CD8-positive, alpha-beta memory T cell (primary cell): ENCODE measurements at places on chromosomes 5 and 9. TPM values are rescaled to one million over a fixed set of nuclear protein-coding genes. Genes with fewer than 3 reads are reported as not detected.

The ZNF454 gene
- polyA plus RNA-seq: not detected

The SLC6A7 gene
- not detected for polyA plus RNA-seq

The PCDHA4 gene
- polyA plus RNA-seq: not detected

The SMARCA2 gene
- 56.7 TPM for polyA plus RNA-seq

The EHMT1 gene
- 37.0 TPM for polyA plus RNA-seq

The PRSS3 gene
- not detected for polyA plus RNA-seq

The NPR3 gene
- polyA plus RNA-seq: not detected

The C5orf24 gene
- polyA plus RNA-seq: 10.5 TPM

The MTAP gene
- polyA plus RNA-seq: 19.3 TPM

The MINAR2 gene
- polyA plus RNA-seq: not detected

The ACOT12 gene
- polyA plus RNA-seq: not detected

The NRARP gene
- polyA plus RNA-seq: not detected

DNA sequence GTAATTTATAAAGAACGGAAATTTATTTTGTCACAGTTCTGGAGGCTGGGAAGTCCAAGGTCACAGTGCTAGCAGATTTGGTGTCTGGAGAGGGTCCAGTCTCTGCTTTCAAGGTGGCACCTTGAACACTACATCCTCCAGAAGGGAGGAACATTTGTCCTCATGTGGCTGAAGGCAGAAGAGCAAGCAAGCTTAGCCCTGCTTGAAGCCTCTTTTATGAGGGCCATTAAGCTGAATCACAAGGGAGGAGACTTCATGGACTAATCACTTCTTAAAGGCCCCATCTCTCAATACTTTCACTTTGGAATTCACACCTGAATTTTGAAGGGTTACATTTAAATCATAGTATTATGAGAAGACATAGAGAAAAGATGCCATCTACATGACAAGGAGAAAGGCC lies 215.4 kb upstream of the NFIL3 start:
- peaks cover under 1% of the 10 kb centered on the region for H3K27me3 ChIP-seq

GRCh38 chr5:149466457-149466972 lies 84.7 kb downstream of the CSNK1A1 start:
- no peak for DNase-seq
- no peak overlapping the region for H3K27ac ChIP-seq

DNA sequence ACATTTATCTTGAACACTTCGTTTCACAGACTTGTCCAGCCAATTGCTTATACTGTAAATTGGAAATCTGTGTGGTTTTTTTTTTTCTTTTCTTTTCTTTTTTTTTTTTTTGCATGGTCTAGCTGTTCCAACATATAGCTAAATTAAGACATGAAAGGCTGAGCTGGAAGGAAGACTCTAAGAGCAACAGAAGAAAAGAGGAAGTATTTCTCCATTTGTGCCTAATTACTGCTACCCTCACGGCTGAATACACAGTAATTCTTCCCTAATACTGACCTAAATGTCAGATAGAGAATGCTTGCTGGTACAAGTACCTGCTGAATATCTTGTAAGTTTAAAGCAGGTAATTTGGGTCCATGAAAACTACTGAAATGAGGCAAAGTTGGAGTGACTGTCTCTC lies 11.0 kb upstream of the HAPLN1 start:
- H3K27me3 ChIP-seq: no peaks in the 10 kb centered on the region
- H3K4me3 ChIP-seq: no peak overlapping the region
- no peaks in the 10 kb centered on the region for H3K36me3 ChIP-seq
- DNase-seq: no peak

GRCh38 chr9:113651896-113652295 lies 188.4 kb downstream of the RGS3 start:
- H3K27me3 ChIP-seq: no peaks in the 10 kb centered on the region
- H3K4me3 ChIP-seq: no peak overlapping the region
- no peak overlapping the region for H3K27ac ChIP-seq
- no peaks in the 10 kb centered on the region for H3K4me1 ChIP-seq

DNA sequence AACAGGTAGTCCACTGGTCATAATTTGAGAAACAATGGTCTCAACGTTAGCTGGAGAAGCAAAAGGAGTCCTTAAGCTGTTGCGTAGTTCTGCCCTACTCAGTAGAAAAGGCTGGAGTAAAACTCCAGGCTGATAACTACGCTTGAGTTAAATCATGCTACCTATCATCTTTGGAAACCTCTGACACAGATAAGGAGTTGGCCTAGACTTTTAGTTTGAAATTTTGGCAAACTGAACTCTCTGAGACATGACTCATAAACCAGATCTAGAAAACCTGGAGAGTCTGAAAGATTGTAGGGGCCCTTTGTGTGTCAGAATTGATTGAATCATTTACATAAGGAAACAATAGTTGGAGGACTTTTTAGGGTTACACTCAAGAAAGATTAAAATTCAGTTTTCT lies 26.3 kb downstream of the NMUR2 start:
- H3K4me3 ChIP-seq: no peak overlapping the region
- no peaks in the 10 kb centered on the region for H3K36me3 ChIP-seq
- no peaks in the 10 kb centered on the region for H3K27me3 ChIP-seq
- H3K27ac ChIP-seq: no peak overlapping the region

DNA sequence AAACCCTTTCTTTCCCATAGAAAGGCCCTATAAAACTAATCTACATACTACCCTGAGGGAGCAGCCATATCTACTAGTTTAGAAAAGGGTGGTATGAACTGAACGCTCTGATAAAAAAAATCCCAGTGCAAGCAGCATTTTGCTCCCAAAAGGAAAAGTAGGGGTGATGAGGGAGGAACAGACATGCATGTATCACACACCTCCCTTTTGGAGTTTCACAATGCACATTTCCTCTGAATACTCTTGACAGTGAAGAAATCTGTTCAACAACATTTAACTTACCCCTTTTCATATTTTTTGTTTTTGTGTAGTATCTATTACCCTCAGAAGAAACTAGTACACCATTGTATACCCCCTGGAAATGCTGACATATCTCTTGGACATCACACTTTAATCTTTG lies 411.4 kb downstream of the MAT2B start:
- no peak for DNase-seq
- no peak overlapping the region for H3K27ac ChIP-seq
- no peaks in the 10 kb centered on the region for H3K4me1 ChIP-seq
- no peak overlapping the region for H3K4me3 ChIP-seq

DNA sequence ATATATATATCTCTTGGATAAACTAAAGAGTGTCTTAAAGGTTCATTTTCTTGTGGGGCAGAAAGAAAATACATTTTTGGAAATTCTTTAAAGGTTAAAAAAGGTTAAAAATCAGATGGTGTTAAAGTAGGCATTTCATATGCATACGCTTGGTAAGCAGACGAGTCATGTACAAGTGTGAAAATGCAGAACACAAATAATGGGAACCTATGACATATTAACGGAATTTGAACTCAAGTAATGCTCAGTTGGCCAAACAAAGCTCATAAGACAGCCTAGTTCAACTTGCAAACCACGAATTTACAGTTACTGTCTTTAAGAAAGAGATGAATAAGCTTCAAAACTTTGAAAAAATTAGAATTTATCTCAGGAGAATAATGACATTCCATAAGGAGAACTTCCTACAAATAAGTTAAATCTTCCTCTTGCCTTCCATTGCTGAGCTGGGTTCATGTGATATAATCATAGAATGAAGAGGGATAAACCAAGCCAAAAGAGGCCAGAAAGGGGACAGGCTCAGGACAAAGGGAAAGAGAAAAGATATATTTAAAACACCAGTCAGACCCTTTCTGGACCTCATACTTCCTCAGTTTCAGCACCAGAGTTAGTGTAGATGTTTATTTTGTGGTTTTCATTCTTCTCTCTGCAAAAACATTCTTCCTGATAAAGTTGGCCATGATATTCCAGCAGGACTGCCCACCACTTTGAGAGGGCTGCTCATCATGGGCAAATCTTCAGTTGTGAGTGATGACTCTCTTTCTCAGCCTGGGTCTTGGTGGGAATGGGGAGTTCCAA lies 256.7 kb upstream of the CD180 start:
- H3K27ac ChIP-seq: no peak overlapping the region
- H3K4me1 ChIP-seq: no peaks in the 10 kb centered on the region
- H3K36me3 ChIP-seq: no peaks in the 10 kb centered on the region
- H3K4me3 ChIP-seq: no peak overlapping the region
- H3K27me3 ChIP-seq: no peaks in the 10 kb centered on the region

GRCh38 chr5:38913714-38914113 lies 67.9 kb downstream of the OSMR start:
- H3K27me3 ChIP-seq: no peaks in the 10 kb centered on the region
- H3K4me1 ChIP-seq: no peaks in the 10 kb centered on the region
- H3K36me3 ChIP-seq: no peaks in the 10 kb centered on the region
- no peak for DNase-seq

GRCh38 chr9:36930941-36931340 lies 103.1 kb downstream of the PAX5 start:
- H3K27ac ChIP-seq: no peak overlapping the region
- no peaks in the 10 kb centered on the region for H3K36me3 ChIP-seq
- H3K4me1 ChIP-seq: no peaks in the 10 kb centered on the region

DNA sequence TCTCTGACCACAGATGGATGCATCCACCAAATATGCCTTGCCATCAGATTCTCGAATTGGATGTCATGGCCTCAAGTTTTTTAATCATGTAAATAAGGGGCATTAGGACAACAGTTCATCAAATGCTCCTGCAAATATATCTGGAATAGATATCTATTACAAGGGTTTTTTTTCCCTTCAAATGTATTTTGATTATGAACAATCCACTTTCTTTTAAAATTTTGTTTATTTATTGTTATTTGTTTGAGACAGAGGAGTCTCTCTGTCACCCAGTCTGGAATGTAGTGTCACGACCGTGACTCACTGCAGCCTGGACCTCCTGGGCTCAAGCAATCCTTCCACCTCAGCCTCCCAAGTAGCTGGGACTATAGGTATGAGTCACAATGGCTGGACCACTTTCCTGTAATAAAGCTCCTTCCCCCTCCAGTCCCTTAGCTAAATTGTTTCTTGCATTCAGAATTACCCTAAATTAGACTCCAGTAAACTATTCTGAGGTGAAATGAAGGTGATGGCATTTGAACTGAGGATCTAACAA lies 1412.1 kb downstream of the EFNA5 start:
- H3K27me3 ChIP-seq: no peaks in the 10 kb centered on the region
- no peaks in the 10 kb centered on the region for H3K36me3 ChIP-seq
- H3K4me1 ChIP-seq: no peaks in the 10 kb centered on the region
- H3K4me3 ChIP-seq: no peak overlapping the region
- no peak overlapping the region for H3K27ac ChIP-seq

DNA sequence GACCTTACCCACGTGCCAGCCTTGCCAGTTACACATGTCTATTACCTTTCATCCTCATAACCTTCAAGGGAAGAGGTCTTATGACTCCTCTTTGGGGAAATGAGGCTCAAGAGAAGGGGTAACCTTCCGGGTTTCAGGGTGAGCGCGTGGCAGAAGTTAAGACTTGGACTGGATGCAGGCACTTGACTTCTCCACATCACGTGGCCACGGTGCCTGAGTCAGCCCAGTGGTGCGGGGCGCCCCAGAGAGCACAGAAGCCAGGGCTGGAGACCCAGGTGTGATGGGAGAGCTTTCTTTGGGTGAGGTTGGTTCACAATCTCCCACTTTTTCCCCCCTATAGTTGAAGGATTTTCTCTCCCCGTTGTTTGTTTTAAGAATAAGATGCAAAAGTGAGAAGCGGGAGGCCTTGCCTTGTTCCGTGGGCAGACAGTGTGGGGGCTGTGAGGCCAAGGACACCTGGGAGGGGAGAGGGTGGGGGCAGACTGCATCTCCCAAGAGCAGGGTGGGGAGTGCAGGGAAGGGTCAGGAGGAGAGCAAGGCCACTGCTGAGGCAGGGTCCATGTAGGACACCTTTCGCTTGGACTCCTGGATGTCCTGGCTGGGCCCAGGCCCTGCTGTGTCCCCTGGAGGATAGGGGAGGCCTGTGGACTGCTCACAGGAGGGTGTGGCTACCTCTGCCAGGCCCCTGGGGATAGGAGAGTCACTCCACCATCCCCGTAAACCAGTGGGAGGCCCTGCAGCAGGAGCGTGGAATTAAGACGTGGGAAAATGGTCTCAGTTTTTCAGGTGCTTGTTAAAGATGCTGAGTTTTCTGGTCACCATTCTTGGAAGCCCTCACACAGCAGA lies 90.0 kb upstream of the CTSL start:
- no peaks in the 10 kb centered on the region for H3K27me3 ChIP-seq
- H3K36me3 ChIP-seq: no peaks in the 10 kb centered on the region
- no peak overlapping the region for H3K27ac ChIP-seq
- DNase-seq: no peak
- no peak overlapping the region for H3K4me3 ChIP-seq

GRCh38 chr9:73577848-73578247 lies 426.2 kb downstream of the ANXA1 start:
- H3K27me3 ChIP-seq: no peaks in the 10 kb centered on the region
- DNase-seq: no peak
- no peaks in the 10 kb centered on the region for H3K36me3 ChIP-seq
- no peaks in the 10 kb centered on the region for H3K4me1 ChIP-seq

DNA sequence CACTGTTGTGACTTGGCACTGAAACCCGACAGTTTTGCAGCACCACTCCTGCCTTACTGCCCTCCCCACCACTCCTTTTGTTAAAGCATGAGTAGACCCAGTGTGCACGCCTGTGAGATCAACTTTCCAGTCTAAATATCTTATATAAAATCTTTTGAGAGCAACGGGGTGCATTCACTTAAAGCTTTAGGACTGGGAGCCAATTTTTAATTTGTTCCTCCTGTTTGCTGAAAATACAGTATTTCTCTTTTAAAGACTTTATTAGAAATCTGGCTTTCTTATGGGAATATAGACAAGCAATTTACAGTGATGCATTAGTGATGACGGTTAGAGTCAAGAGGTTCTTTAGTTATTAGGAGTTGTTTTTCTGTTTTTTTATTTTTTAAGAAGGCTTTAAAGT lies 397.5 kb downstream of the TMEM167A start:
- no peak for DNase-seq
- no peak overlapping the region for H3K27ac ChIP-seq
- no peaks in the 10 kb centered on the region for H3K36me3 ChIP-seq

- H3K4me3 ChIP-seq: no peak overlapping the region
- H3K27me3 ChIP-seq: peaks cover 27% of the 10 kb centered on the region
- no peaks in the 10 kb centered on the region for H3K4me1 ChIP-seq
- no peak overlapping the region for H3K27ac ChIP-seq
These were observed 1.2 kb upstream of the ADGRV1 start for GRCh38 chr5:90557391-90557790.

GRCh38 chr5:40678460-40679147 lies 1.1 kb upstream of the PTGER4 start:
- H3K27ac ChIP-seq: peak overlapping the region; percentile 77
- no peaks in the 10 kb centered on the region for H3K27me3 ChIP-seq
- peak overlapping the region; percentile 78 for H3K4me3 ChIP-seq
- peaks cover 7% of the 10 kb centered on the region for H3K36me3 ChIP-seq

GRCh38 chr9:118455788-118456187 lies 751.6 kb downstream of the TLR4 start:
- no peaks in the 10 kb centered on the region for H3K27me3 ChIP-seq
- H3K36me3 ChIP-seq: no peaks in the 10 kb centered on the region
- H3K4me3 ChIP-seq: no peak overlapping the region

- H3K4me1 ChIP-seq: peaks cover 6% of the 10 kb centered on the region
- DNase-seq: no peak
- no peak overlapping the region for H3K4me3 ChIP-seq
- H3K36me3 ChIP-seq: no peaks in the 10 kb centered on the region
- H3K27ac ChIP-seq: no peak overlapping the region
- H3K27me3 ChIP-seq: no peaks in the 10 kb centered on the region
These were observed 5.7 kb upstream of the EXOC3 start for GRCh38 chr5:437281-437771.
